ENCODE measurements at places on chromosomes 7 and 10.

GRCh38 chr7:41599760-41600159 is 103.1 kb downstream of the INHBA start:
- DNase-seq, result no peak

- no peak for DNase-seq
Measured at GRCh38 chr10:101552442-101552841, 35.6 kb downstream of the POLL start.

GRCh38 chr10:121994429-121994941 is 5.5 kb downstream of the TACC2 start:
- DNase-seq, result no peak

DNA sequence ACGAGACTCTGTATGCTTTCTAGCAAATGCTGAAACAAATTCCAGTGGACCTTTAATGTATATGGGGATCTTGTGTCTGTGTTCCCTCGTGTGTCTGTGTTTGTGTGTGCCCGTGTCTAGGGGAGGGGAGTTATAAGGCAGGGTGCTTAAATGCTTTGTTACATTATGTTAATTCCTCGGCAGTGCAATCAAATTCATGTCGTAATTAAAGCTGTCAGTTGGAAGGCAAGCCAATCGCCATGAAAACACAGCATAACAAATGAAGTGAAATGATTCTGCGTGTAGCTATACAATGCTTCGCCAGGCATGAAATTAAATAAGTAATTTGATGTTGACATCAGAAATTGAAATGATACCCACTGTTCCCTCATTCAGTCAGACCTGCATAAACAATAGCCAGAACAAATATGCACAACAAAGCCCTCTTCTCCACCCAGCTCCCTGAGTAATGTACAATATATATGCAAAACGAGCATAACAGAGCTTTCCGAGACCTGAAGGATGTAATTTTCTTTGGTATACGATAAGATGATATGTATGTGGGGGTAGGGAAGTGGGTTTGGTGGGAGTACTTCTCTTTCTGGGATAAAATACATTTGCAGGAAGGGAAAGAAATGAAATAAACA is 534.1 kb downstream of the AUTS2 start:
- DNase-seq, result no peak

GRCh38 chr10:75593692-75594556 is 162.5 kb downstream of the LRMDA start:
- DNase-seq, result no peak

Measured in suprapubic skin (tissue), 4 donors.